Astrocyte (in vitro differentiated cells and primary cell): ENCODE measurements at places on chromosomes 7 and 10.
A peak's percentile ranks its signal among the peaks of the same experiment; 100 is the strongest.

- no peak for DNase-seq
Observed at GRCh38 chr10:123857616-123858015, 34.0 kb downstream of the CPXM2 start.

DNA sequence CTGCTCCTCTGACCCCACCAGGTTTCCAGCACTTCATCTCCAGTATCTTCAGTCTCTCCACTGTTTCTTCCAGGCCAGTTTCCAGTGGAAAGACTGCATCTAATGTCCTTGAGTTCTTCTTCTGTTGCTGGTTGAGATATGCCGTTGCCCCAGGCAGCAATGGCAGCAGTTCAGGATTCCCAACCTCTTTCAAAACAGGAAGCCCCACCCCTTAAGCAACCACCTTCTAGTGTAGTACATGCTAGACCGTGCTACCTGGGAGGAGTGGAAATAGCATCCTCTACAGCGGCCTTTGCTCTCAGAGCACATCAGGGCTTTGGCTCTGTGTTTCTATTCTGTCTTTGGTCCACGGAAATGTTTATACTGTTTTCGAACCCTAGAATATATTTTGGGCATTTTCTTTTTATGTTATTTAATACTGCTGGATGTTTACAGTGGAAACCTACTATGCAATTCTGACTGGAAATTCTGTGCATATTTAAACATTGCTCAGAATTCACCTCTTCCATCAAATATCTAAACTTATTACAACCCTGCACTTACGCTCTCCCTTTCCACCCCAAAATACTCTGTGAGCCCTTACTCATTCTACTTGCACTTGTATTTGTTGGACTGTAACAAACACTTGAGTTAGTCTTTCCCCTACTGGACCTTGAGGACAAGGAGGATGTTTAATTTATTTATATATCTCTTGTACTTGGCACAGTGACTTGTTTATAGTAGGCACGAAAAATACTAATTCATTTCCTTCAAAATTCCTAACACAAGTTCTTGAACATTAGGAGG lies 8.5 kb upstream of the BPGM start:
- DNase-seq = no peak

GRCh38 chr7:138662991-138663320 lies 38.2 kb downstream of the SVOPL start:
- no peak for DNase-seq

DNA sequence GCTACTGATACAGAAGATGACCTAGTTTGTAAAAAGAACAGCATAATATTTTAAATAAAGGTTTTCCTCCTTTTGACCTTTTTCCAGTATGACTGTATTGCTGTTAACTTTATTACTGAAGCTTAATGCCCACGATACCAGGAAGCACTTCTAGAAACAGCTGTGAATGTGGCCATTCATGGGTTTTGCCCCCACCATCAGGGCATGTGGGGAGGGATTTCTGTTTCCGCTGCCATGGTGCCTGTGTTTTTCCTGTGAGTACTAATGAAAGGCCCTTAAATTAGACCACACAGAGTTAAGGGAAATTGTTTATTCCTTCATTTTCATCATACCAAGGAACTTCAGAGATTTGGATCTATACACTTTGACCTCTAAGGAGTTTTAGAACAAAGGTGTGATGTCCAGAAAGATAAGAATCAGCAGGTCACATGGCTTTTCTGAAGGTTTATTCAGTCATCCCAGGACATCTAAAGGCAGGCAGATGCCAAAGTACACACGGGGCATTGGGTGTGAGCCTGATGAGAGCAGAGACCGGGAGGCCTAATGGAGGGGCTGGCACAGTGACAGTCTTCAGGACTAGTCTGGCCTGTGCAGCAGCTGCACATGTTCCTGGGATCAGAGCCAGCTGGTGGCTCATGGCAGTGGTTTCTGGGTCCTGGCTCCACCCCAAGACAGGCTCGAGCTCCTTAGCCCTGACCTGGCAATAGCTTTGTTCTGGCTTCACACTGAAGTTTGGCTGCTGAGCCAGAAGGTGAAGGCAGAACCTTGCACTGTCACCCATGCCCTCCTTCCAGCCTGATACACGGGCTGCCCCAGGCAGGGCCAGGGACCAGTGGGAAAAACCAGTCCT lies 190.9 kb downstream of the REEP3 start:
- peak; percentile 93 for DNase-seq

DNA sequence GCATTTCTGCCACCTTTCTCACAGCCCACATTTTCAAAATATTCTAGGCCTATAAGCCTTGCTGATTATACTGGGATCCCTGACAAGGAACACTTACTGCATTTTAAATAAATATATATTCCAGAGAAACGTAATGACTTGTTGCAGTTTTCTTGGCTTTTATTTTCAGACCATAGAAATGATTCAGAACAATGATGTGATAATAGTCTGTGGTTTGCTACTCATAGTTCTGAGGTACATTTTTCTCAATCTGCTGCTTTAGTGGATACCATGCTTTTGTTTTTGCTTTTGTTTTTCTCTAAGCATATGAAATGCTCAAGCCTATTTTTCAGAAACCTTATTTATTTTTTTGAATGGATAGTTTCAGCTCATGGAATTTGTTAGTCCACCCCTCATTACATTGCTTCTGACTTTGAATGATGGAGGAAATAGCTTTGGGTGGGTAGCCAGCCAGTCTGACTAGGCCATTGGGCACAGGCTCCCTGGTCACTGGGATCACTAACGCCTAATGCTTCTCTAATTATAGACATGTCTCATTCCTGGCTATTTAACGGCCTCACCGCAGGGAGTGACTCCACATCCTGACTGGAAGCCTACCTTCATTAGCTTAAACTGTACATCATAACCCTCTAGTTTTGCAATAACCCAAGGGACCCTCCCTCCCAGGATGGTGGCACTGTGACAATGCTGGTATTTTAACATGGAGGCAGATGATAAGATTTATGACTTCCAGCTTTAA lies 66.1 kb downstream of the MBL2 start:
- peak; percentile 68 for DNase-seq

DNA sequence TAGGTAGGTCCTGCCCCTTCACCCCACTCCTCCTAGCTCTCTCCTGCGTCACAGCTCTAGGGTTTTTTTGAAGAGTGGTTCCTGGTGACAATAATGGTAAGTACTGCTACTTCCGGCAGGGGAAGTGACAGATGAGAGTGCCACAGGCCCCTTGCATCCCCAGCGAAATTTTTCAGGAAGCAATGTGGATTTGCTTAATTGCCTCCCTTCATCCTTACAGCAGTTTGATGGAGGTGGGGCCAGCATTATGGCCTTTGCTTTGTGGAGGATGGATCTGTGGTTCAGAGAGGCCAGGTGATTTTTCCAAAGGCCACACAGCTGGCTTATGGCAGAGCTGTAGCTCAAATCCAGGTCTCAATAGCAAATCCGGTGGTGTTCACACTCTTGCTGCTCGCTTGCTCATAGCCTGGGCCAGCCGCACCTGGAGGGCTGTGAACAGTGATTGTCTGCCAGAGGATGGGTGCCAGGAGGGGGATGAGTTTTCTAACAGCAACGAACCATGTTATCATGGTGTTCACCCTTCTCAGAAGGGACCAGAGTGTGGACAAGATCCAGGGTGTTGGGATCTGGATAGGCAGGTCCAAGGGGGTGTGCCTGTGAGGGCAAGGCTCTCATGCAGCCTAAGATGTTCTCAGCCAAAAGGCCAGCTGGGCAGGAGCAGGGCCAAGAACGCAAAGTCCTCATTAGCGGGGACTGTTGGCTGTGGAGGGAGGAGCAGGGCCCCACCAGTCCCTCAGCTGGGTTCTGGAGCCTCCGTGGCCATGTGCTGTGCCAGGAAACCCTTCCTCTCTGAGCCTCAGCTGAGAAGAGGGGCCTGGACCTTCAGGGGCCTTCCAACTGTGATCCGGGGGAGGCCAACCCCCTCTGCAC lies 89.0 kb downstream of the EMX2 start:
- DNase-seq = no peak

DNA sequence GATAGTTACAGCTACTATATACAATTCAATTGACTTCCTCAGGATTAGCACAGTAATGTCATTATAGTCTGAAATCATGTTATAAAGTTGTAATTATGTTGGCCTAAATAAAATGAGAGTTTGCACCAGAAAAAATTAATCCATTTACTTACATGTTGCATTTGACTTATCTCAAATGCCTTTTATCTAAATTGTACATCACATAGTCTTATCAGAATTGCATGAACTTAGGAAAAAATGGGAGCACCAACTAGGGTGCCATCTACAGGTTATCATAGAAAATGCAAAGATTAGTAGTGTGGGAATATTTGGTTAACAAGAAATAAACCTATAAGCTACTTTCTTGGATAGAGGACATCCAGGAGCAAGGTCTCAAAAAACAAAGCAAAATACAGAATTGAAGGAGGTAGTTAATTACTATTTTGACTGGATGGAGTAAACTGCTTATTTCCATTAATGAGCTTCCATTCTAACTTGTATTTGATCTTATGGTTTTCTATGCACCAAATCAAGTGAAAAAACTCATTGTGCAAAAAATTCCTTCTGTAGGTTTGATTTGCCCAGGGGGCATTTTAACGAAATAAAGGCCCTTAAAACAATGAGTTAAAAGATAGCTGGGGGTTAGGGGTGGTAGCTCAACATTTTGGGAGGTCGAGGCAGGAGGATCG lies 60.0 kb upstream of the ORC5 start:
- DNase-seq = no peak

DNA sequence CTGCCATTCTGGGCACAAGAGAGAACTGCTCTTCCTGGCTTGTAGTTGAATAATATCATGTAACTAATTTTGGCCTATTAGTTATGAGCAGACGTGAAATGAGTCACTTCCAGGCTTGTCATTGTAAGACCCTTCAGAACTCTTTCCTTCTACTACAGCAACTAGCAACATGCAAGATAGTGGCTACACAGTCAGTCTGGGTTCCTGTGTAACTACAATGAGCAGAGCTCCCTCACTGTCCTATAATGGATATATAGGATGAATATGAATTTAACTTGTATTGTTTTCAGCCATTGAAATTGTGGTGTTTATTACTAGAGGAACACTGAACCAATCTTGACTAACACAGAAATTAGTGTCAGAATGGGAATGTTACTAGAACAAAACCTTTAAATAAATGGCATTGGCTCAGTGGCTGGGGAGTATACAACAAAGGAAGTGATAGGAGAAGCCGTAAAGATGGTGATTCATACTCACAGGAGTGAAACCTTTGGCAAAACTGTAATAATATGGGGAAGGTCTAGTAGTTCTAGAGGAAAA lies 2.9 kb upstream of the MTPN start:
- peak; percentile 67 for DNase-seq

DNA sequence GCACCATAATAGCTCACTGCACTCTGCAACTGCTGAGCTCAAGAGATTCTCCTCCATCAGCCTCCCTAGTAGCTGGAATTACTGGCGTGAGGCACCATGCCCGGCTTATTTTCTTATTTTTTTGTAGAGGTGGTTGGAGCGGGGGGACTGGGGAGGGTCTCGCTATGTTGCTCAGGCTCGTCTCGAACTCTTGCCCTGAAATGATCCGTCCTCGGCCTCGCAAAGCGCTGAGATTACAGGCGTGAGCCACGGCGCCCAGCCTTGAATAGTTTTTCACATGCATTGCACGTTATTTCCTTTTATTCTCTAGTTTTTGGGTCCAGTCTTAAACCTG lies 526 bp upstream of the LAMTOR4 start:
- no peak for DNase-seq

DNA sequence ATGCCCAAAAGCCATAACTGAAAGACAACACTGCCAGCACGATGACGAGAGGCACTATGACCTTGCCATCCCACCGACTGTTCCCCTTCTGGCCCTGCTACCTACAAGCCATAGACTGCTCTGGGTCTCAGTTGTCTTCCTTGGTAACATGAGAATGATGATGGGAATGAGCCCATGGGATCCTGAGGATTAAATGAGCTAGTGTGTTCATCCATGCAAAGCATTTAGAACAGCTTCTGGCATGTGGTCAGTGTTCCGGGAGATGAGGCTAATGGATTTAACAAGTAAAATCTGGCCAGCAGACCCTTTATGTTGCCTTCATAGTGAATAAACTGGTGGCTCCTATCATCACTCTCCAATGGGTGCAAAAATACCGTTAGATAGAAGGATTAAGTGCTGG lies 62.4 kb upstream of the WDR11 start:
- DNase-seq = no peak

DNA sequence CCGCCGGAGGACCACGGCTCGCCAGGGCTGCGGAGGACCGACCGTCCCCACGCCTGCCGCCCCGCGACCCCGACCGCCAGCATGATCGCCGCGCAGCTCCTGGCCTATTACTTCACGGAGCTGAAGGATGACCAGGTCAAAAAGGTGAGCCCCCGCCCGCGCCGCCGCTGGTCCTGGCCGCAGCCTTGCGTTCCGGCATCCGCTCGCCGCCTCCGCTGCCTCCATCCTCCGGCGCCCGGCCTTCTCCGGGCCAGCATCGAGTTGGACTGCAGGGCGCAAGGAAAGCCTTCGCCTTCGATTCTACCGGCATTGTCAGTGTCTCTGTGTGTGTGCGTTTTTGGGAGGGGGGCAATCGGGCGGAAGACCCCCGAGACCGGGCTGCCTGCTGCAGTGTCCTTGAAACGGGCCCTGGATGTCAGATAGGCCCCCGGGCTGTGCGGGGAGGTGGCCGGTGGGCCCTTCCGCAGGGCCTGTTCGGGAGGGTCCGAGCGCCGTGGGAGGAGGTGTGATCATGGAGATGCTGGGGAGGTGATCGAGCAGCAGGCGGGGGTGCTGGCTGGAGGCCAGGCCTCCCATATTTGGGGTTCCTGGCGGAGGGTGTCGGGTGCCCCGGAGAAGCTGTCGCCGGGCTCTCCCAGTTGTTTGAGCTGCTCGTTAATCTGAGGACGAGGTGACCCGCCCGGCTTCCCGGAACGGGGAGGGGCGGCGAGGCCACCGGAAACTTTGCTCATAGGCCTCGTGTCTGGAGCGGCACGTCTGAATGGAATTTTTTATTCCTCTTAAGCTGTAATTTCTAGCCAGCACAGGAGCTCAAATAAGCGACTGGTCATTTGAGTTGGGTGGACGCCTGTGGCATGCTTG lies 40.8 kb downstream of the HK1 start:
- DNase-seq = peak; percentile 48

DNA sequence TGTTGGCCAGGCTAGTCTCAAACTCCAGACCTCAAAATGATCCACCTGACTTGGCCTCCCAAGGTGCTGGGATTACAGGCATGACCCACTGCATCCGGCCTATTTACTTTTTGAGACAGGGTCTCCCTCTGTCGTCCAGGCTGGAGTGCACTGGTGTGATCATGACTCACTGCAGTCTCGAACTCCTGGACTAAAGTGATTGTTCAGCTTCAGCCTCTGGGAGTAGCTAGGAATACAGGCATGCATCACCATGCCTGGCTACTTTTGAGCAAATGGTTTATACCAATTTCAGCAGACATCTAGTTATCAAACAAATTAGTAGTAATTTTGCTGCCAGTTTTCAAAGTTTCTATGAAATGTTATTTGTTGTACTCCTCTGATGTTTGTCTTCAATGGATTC lies 2.2 kb upstream of the WAC start:
- no peak for DNase-seq

DNA sequence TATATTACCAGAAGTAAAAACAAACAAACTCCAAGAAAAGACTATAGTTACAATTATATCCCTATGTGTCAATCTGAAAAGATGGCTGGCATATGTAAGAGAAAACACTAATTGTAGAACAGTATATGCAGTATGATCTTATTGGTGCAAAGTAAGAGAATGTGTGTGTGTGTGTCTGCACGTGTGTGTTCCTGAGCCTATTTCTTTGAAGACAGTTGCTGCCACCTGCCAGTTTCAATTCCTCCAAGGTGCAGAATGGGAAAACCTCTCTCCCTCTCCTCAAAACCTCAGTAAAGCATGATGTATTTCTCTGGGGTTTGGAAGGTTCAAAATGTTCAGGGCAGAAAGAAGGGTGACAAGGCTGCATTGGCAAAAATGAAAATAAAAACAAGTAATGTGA lies 8.8 kb upstream of the SFTPA1 start:
- DNase-seq = no peak
